ENCODE measurements at places on chromosomes 4 and X. TPM values are rescaled to one million over a fixed set of nuclear protein-coding genes. Genes with fewer than 3 reads are reported as not detected.

The C4orf50 gene
- polyA plus RNA-seq = 0.02 TPM

The FGF2 gene
- 9.4 TPM for polyA plus RNA-seq

The TMSB15B gene
- polyA plus RNA-seq = 31.0 TPM

The SSX7 gene
- not detected for polyA plus RNA-seq

The PDGFRA gene
- 159 TPM for polyA plus RNA-seq

The SPANXA2 gene
- not detected for polyA plus RNA-seq

The GAGE12H gene
- polyA plus RNA-seq = not detected

The GAGE2A gene
- polyA plus RNA-seq = not detected

The KLHL34 gene
- 0.07 TPM for polyA plus RNA-seq

The CSTF2 gene
- polyA plus RNA-seq = 24.2 TPM

The MAP7D2 gene
- polyA plus RNA-seq = 5.1 TPM

The PF4V1 gene
- polyA plus RNA-seq = not detected

Measured in left kidney (tissue), 8 donors.